Esophagus (tissue), 2 donors: ENCODE measurements at places on chromosomes 4 and X. TPM values are rescaled to one million over a fixed set of nuclear protein-coding genes. Genes with fewer than 3 reads are reported as not detected.

Gene DGKK
- not detected for polyA plus RNA-seq

Gene TMEM271
- 0.08 TPM for polyA plus RNA-seq

Gene EDNRA
- polyA plus RNA-seq: 0.49 TPM

Gene XAGE1A
- polyA plus RNA-seq: not detected

Gene KDR
- 1.2 TPM for polyA plus RNA-seq

Gene P2RY10
- polyA plus RNA-seq: 0.46 TPM

Gene TSPAN5
- 9.8 TPM for polyA plus RNA-seq
